Activated T-helper 9 cell treated with anti-CD3 and anti-CD28 coated beads, Interleukin-2, amount 50 U/mL, for 16 hours (primary cell): ENCODE measurements at places on chromosomes 4 and X.

GRCh38 chrX:100625985-100626491, 10.6 kb downstream of the TSPAN6 start:
- no peak for DNase-seq

- DNase-seq, result no peak
Observed at GRCh38 chrX:48043056-48043455, 28.4 kb downstream of the ZNF630 start.

GRCh38 chr4:61933527-61933926, 733.4 kb downstream of the ADGRL3 start:
- DNase-seq, result no peak

DNA sequence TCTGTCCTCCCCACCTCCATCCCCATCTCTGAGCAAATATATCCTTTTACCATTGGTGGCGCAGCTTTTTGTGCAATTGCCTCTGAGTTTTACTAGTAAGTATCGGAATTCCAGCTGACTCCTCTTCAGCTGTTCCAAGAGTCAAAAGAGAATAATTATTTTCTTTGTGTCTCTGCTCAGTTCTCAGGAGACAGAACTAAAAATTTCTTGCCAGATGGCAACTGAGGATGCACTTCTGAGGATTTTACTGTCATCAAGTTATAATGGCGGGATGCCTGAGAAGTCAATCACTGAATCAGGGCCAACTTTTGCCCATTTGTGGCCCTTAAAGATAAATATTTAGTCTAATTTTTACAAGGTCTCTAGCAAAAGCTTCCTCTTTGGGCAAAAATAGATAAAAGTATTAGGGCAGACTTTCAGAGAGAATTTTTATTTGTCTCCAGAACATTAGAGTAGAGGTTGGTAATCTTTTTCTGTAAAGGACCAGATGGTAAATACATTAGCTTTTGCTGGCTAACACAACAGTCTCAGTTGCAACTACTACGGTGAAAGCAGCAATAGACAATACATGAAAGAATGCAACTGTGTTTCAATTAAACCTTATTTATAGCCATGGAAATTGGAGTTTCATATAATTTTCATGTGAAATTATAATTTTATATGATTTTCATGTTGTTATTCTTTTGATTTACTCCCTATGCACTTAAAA, 15.6 kb upstream of the ADGRA3 start:
- no peak for DNase-seq

- DNase-seq, result no peak
Observed at GRCh38 chrX:48466696-48467095, 3.4 kb downstream of the SLC38A5 start.

GRCh38 chr4:37805091-37805490, 21.4 kb upstream of the PGM2 start:
- DNase-seq, result no peak

DNA sequence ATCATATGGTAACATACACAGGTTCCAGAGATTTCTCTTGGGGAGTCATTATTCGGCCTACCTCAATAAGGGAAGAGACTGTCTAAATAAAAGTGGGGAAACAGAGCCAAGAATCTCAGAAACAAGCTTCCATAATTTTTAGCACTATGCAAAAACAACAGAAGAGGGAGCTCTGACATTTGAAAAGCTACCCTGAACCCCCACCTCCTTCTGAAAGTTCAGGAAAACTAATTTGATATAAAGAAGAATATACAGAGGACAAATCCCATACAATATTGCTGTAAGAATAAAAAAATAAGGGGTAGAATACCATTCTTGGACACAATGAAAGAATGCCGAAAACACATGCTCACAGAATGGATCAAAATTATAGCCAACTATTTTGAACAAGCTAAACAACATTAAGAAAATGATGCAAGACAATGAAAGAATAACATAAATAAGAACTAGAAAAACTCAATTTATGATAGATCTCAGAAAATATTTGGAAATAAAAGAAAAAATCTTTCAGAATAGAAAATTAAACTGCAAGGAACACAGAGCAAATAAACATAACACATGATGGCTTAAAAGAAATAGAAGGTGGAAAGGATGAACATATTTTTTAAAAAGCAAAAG, 14.4 kb upstream of the ZNF41 start:
- DNase-seq, result no peak

DNA sequence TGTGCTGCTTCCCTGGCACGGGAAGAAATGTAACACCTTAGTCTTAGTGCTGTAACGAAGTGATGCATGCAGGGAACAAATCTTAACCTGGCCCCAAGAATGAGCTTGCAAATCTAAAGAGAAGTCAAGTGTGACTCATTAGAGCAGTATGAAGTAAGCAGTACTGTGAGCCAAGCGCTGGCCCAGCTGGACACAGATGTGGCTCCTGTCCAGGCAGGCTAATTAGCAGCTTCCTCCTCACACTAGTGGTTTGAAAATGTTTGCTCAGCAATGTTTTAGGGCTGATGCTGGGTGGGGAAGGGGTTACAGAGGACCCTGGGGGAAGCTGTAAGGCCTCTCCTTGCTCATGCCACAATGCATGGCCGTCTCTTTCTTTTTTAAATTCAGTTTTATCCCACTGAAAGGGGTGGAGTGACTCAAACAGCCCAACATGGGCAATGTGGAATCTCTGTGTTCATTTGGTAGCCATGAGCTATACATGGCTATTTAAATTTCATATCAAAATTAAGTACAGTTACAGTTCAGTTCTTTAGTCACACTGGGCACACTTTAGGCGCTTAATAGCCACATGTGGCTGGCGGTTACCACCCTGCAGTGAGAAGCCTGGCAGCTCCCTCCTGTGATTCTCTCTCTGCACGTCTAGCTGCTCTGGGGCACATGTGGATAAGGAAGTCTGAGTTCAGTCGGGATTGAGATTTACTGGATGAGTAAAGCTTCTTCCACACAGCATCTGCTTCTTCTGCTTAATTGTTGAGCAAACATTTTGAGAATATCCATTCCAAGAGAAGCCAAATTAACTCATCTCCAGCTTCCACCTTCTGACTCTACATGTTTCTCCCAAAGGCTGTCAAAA, 48.8 kb downstream of the MAP7D2 start:
- no peak for DNase-seq

- DNase-seq, result no peak
Observed at GRCh38 chr4:143618811-143619210, 81.7 kb downstream of the FREM3 start.

GRCh38 chrX:19904778-19905367, 17.5 kb upstream of the SH3KBP1 start:
- DNase-seq, result no peak

DNA sequence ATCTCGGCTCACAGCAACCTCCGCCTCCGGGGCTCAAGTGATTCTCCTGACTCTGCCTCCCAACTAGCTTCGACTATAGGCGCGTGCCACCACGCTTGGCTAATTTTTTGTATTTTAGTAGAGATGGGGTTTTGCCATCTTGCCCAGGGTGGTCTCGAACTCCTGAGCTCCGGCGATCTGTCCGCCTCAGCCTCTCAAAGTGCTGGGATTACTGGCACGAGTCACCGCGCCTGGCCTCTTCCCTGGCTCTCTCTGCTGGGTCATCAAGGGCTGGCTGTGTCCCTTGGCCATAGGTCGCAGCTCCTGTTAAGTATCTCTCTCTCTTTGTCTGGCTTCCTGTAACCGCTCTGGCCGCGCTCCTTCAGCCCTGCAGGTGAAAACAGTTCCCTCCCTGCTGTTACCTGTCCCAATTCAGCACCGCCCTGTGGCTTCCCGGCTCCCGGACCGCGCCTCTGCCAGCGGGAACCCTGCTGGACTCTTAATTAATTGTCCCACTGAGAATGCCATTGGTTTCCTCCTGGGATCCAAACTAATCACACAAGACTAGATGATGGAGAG, 1.3 kb upstream of the RGS12 start:
- no peak for DNase-seq

DNA sequence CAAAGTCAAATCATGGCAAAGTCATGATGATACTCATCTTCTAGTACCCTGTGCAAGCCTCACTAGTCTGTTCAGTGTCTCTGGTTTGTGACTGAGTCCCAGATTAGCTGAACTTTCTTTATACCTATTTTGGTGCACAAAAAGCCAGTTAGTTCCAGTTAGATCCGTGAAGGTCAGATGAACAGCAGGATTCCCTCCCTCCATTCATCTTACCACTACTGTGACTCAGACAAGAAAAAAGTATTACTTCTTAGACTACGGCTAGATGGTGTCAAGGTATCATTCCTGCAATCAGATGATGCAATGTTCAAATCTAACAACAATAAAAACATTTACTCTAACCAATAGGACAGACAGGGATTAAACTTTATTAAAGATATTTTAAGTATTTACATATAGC, 30.4 kb downstream of the ARHGEF6 start:
- DNase-seq, result no peak

GRCh38 chr4:85474818-85475630, at the start of gene ARHGAP24:
ARHGAP24 (plus strand) TSS chr4:85475150.
- no peak for DNase-seq

DNA sequence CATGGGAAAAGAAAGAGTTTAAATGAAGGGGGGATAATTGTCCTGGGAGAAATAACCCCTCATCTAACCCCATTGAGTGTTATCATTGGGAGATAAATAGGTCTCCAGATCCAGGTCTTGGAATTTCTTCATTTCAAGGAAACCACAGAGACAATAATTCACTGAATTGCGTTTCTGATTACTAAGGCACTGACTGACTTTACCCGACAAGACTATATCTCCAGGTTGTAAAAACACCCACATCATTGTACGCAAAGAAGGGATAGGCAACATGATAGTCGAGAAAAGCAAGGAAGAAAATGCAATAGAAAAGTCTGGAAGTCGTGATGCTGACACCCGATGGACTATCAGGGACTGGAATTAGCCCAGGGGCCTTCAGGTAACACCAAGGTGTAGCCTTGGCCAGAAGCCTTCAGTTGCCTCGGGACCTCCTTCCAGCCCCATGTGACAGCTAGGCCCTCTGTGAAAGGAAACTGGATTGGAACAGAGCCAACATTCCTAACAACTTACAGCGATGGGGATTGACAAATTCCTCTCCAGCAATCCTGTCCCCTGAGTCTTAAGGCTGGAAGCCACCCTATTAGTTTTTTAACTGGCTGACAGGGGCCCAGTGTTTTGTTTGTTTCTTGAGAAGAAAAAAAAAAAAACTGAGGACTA, 46.5 kb upstream of the RAB9B start:
- DNase-seq, result no peak

DNA sequence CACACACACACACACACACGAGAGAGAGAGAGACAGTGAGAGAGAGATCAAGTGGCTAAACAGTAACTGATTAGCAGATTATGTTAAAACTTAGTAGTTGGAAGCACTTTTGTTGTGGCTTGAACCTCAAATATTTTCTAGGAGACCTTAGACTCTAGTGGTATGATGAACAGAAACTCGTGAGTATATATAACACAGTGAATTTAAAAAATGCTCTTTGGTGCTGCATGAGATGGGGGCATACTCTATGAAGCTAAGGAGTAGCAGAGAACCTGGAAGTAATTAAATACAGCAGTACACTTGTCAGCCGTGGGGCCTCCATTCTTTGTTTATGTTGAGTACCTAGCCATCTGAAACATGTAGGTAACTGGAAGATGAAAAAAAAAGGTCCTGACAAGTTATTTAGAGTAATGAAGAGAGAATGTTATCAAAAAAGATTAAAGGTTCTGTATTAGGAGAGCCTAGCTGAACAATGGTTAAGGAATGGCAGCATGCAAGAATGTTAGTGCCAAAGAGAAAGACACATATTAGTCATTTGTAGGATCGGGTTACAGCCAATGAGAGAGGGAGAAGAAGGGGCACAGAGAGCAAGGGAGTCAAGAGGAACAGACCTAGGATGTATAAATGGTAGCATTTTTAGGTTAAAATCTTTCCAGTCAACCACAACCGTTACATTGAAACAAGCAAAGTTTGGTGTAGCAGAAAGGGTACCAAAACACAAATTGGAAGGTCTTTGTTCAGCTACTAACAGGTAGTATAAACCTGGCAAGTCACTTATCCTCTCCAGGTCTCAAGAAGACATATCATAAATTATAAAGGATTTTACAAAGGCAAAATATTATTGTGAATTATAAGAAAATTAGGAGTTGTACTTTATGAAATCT, 316.7 kb upstream of the DIPK2B start:
- no peak for DNase-seq

GRCh38 chrX:133417364-133417763, 2.1 kb upstream of the GPC4 start:
- DNase-seq, result no peak

- no peak for DNase-seq
Observed at GRCh38 chr4:177116161-177116560, 193.5 kb upstream of the NEIL3 start.

DNA sequence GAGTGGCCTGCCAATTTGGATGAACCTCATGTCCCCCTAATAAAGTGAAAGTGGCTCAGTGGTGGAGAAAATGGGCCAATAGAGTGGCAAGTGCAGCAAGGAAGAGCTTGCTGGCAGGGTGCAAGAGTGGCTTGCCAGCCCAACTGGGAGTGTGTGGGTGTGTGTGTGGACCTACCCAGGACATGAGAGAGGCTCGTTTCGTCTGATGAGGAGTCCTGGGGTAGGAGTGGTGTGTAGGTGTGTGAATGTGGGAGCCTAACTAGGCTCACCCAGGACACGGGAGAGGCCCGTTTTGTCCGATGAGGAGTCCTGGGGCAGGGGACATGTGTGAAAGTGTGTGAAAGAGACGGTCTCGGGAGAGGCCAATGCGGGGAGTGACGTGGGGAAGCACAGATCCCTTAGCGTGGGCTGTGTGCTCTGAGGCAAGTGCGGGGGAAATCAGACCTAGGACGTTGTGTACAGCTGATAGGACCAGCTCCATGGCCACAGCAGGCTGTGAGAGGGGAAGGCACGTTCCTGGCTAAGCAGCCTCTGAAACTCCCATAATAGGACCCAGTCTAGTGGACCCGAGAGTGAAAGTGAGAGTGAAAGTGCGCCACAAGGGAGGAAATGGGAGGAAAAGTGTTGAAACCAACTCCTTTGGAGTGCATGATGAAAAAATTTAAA, 5.3 kb downstream of the GAGE10 start:
- no peak for DNase-seq

DNA sequence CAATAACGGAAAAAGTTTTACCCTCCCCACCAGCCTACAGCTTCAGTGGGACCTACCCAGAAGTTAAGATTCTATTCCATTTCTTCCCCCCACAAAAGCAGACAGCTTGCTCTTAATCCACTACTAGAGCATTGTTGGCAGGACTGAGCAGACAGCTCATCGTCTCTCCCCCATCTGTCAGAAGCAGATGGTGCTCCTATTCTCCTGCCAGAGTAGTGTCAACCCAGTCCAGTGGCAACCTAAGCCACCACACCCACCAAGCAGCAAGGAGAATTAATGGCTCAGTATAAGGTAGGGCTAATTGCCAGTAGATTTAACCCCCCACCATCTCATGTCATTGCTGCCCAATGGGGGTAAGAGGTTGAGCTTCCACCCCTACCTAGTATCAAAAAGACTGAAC, 62.0 kb downstream of the AWAT2 start:
- DNase-seq, result no peak

- DNase-seq, result no peak
Observed at GRCh38 chr4:154982187-154983047, 201.3 kb downstream of the RBM46 start.

DNA sequence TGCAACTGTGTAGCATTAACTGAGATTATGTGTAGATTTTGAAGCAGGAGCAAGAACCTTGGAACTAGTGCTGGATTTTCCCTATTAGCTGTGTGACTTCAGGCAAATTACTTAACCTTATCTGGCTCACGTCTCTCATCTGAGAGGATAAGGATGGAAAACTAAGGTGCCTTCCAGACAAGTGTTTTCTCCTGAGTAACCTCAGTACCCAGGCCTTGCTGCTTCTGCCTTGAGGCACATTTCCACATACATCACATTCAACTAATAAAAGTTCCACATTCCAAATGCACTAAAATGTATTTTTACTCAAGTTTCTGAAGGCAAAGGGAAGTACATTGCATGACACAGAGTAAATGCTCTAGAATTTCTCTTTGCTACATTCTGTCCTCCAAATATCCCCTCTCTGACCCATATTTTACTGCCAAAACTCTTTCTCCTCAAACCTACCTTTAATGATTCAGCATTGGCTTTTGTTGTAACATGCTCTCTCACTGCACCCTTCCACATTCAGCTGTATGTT, 195.4 kb upstream of the ADGRL3 start:
- no peak for DNase-seq
